Activated CD8-positive, alpha-beta memory T cell treated with anti-CD3 and anti-CD28 coated beads for 24 hours (primary cell): ENCODE measurements at places on chromosomes 4 and X.

DNA sequence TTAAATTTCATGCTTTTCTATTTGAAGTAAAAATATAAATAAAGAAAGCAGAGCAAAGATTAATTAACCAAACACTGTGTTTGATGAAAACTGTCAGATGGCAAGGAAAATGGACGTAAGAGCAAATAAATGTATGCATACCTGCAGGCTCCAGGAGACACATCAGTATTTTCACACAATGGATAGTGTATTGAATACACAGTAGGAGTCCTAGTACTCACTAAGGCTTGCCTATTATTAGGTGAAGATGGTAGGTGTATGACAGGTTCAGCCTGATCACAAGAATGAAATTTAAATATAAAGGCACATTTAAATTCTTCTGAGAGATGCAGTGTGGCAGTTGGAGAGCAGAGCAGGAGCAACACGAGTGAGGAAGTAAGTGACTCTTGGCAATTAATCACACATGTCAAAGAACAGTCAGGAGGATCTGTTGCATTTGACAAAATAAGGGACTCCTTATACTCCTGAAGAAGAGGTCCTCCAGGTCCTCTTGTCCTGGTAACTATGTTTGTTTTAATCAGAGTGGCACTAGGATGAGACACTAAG lies 106.0 kb upstream of the NDST4 start:
- DNase-seq: no peak

DNA sequence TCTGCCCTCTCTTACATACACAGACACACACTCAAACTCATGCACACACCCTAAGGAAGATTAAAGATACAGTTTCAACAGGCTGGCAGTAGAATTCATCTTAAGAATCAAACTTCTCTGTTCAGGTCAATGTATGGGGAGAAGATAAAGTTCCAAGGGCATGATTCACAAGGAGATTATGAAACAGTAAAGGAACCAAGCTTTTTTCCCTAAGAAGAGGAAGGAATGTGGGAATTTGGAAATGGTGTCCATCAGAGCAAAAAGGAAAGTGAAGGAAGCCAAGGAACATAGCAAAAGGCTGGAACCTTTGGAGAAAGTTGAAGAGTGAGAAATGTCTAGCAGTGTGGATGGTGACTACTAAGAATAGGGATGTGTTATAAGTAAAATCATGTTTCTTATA lies 191.0 kb upstream of the NPY2R start:
- no peak for DNase-seq

- no peak for DNase-seq
Observed at GRCh38 chr4:182549356-182549755, 306.2 kb downstream of the TENM3 start.

DNA sequence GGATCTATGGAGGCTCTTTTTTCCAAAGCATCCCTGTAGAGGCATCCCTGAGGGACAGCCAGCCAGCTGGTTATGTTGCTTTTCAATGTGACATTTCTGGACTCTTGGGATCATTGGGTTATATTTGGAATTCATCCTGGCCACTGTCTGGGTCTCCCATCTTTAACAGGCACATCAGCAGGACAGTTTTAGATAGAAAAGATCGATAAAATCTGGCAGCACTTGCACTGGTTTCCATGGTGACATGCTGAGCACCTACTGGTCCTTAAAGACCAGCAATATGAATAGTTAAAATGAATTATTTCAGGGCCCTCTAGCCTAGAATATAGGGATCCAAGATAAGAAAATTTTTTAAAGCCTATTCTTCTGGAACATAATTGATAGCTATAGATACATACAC lies 151.6 kb downstream of the KDR start:
- no peak for DNase-seq

DNA sequence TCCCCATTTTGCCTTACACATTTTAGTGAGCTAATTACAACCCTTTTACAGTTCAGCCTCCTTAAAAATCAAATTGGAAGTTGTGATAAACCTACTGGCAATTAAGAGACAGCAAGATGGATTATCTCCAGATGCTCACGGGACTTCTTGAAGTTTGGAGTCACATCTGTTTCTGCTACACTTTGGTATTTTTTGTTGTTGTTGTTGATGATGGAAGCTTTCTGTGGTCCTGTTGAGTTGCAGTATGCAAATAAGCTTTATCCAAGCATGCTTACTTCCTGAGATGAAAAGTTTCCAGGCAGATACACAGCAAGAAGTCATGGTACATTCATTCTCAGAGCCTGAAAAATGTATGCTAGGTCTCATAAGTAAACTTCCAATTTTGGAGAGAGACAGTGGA lies 670.0 kb upstream of the AMOT start:
- no peak for DNase-seq

DNA sequence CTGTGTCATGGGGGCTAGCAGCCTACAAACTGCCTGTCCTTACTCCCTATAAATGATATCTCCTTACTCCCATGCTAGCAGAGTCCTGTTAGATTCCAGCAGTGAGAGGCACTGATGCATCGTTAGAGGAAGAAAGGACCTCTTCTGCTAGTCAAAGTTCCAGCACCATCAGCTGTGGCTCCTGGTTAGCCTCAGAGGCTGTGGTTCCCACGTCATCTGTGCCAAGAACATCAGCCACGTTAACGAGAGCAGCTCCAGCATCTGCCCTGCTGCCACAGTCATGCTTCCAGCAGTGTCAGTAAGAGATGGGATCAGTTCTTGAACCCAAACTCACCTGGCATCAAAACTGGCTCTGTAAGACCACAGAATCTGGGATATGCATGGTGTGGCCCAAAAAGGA lies 88.5 kb downstream of the SLC2A9 start:
- DNase-seq: no peak

- no peak for DNase-seq
Observed at GRCh38 chr4:53713767-53714166, 122.5 kb upstream of the LNX1 start.
